ENCODE measurements at places on chromosomes 12 and 14. TPM values are rescaled to one million over a fixed set of nuclear protein-coding genes. Genes with fewer than 3 reads are reported as not detected.

Gene CABP1
- 0.63 TPM for total RNA-seq

Gene TCL1B
- total RNA-seq, result not detected

Gene GMFB
- 42.7 TPM for total RNA-seq

Gene R3HDM2
- 60.7 TPM for total RNA-seq

Gene TMBIM6
- total RNA-seq, result 661 TPM

Gene C12orf60
- 0.55 TPM for total RNA-seq

DNA sequence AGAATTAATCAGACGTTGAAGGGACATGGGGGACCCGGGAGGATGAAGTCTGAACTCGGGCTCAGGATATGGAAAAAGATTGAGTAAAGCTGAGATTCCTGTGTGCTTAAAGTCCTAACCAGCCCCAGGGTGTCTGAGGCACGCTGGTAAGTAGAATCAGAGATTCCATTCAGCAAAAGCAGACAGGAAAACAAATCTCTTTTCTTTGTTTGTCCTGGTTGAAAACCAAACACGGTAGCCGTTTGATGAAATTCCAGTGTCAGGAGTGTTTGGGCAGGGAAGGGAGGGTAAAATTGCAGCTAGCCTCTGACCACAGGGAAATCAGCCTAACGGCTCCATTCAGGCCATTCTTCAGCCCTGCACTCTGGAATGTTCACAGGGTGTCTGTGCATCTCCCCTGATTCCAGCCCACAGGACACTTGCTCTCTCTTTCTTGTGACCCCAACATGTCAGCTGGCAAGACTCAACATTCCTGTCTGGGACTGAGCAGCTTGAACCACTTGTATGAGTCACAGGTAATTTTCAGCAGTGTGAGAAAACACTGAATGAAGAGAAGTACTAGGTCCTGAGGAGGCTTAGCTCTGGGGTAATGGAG, 31.0 kb downstream of the NINJ2 start:
- H3K36me3 ChIP-seq, result no peaks in the 10 kb centered on the region
- DNase-seq, result peak; percentile 53
- no peak overlapping the region for H3K4me3 ChIP-seq
- H3K27me3 ChIP-seq, result no peaks in the 10 kb centered on the region
- H3K27ac ChIP-seq, result peak overlapping the region; percentile 68
- peaks cover 18% of the 10 kb centered on the region for H3K4me1 ChIP-seq

DNA sequence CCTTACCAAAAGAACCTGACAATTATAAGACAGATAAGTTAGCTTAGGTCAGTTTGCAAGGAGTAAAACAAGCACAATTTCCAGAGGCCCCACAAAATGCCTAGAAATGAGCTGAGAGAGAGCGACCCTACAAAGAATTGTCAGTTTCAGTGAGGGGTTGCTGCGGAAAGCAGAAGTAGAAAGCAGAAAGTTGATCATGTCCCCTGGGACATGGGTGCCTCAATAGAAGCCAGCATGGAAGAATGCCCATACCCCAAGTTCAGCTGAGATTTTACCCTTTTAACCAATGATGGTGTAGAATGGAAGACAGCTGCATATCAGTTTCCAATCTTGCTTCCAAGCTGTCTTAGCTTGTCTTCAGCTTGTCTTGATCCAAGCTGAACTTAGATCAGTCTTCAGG, 21.8 kb upstream of the CRY1 start:
- no peak overlapping the region for H3K4me3 ChIP-seq
- DNase-seq, result no peak
- no peak overlapping the region for H3K27ac ChIP-seq
- no peaks in the 10 kb centered on the region for H3K27me3 ChIP-seq
- no peaks in the 10 kb centered on the region for H3K36me3 ChIP-seq

DNA sequence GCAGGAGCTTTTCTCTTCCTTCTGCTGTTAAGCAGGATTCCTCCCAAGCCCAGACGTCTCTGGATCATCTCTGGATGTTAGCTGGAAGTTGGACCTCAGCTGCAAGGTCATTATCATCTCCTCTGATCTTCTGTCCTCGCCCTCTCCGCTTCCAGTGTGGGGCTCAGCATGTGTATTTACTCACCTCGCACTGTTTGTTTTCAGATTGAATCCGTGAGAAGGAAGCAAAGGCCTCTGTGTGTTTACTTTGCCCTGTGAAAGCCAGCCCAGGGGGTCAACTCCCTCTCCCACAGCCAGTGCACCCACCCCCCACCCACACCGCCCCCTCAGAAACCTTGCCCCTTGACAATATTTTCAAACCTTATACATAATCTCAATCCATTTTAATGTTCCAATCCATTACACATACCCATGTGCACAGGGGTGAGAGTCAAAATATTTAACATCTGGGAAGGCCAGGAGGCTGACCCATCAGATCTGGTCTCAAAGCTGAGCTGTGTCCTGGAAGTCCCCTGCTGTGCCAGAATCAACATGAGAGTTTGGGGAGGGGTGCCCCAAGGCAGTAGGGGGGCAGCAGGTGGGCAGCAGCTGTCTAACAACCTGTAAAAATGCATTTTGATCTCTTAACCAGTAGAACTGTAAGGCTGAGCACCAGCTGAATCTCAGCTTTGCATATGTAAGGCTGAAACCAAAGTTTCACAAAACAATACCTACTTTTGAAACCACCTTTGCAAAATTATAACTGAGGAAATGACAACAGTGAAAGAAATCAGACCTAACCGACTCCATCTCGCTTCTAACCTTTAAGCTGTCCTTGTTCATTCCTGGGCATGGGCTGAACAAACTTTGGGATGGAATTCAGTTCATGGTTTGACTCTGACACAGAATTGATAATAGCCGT, 157.9 kb downstream of the ZNF664 start:
- no peak overlapping the region for H3K27ac ChIP-seq
- H3K4me3 ChIP-seq, result no peak overlapping the region
- no peaks in the 10 kb centered on the region for H3K27me3 ChIP-seq
- DNase-seq, result no peak
- no peaks in the 10 kb centered on the region for H3K36me3 ChIP-seq

DNA sequence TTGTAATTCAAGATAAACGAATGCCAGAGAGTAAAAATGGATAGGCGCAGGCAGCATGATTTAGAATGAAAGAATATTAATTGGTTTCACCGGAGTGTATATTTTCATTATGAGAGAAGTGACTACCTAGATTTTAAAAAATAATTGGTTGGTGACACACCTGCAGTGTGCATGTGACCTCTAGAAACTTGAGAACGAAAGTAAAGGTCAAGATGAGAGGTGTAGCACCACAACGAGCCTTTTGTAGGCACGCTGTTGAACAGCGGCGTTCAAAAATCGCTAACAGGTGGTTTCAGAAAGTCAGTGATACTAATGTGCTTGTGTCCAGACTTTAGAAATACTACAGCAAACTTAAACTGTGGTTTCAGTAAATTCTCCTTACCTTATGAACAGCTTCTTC, 123.8 kb downstream of the NPAS3 start:
- no peak overlapping the region for H3K4me3 ChIP-seq
- no peaks in the 10 kb centered on the region for H3K4me1 ChIP-seq
- H3K27ac ChIP-seq, result no peak overlapping the region
- no peaks in the 10 kb centered on the region for H3K36me3 ChIP-seq
- no peaks in the 10 kb centered on the region for H3K27me3 ChIP-seq
- peak; percentile 32 for DNase-seq

- no peaks in the 10 kb centered on the region for H3K36me3 ChIP-seq
- H3K4me3 ChIP-seq, result no peak overlapping the region
- no peak overlapping the region for H3K27ac ChIP-seq
- DNase-seq, result peak; percentile 55
These were observed 16.9 kb upstream of the PPP4R4 start for GRCh38 chr14:94157197-94157596.

- H3K4me1 ChIP-seq, result no peaks in the 10 kb centered on the region
- H3K4me3 ChIP-seq, result no peak overlapping the region
- H3K36me3 ChIP-seq, result no peaks in the 10 kb centered on the region
- no peak for DNase-seq
These were observed 274.0 kb downstream of the EGLN3 start for GRCh38 chr14:33676891-33677290.

DNA sequence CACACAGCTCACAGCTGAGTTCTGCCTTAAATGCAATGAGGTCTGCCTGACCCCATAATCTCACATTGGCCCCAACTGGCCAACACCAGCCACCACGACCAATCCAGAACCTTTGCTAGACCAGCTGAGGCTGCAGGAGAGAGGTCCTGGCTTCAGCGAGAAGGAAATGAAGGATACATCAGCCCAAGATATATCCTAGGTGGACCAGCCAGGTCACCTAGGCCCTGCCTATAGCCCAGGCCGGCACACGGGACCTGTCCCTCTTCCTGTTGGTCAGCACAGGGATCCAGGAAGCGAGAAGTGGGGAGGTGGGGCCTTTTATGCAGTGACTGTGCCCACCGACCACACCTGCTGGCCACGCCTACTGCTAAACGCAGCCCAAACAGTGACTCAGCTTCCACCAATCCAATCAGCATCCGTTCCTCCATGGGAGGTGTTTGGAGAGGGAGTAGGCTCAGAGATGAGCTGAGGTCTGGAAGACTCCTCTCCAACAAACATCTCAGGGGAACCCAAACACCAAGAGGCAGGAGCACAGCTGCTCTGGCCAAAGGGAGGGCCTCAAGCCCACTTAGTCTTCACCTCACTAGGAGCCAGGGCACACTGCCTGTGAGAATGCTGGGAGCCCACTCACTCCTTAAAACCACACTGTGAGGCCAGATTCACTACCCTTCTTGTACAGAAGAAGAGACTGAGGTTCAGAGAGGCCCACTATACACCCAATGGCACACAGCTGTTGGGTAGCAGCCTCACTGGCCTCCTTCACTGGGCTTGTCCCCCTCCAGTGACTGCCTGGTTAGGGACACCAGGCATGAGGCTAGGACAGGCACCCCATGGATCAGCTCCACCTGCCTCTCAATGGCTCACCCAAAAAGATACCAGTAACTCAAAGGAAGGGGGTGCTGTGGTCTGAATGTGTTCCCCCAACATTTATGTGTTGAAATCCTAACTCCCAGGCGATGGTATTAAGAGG, 51.3 kb upstream of the PPP2R5C start:
- DNase-seq, result no peak
- peaks cover 3% of the 10 kb centered on the region for H3K27me3 ChIP-seq
- no peaks in the 10 kb centered on the region for H3K36me3 ChIP-seq
- H3K4me1 ChIP-seq, result no peaks in the 10 kb centered on the region
- H3K4me3 ChIP-seq, result no peak overlapping the region
- no peak overlapping the region for H3K27ac ChIP-seq

GRCh38 chr12:94867066-94867855, 136.2 kb downstream of the NDUFA12 start:
- no peaks in the 10 kb centered on the region for H3K36me3 ChIP-seq
- H3K4me3 ChIP-seq, result no peak overlapping the region
- H3K4me1 ChIP-seq, result peaks cover 45% of the 10 kb centered on the region
- H3K27me3 ChIP-seq, result peaks cover 2% of the 10 kb centered on the region

DNA sequence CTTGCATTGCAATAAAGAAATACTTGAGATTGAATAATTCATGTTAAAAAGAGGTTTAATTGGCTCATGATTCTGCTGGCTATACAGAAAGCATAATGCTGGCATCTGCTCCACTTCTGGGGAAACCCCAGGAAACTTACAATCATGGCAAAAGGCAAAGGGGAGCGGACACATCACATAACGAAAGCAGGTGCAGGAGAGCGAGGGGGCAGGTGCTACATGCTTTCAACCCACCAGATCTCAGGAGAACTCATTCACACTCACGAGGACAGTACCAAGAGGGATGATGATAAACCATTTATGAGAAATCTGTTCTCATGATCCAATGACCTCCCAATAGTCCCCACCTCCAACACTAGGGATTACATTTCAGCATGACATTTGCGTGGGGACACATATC, 172.6 kb downstream of the RASSF9 start:
- H3K27ac ChIP-seq, result no peak overlapping the region
- no peaks in the 10 kb centered on the region for H3K36me3 ChIP-seq
- H3K4me3 ChIP-seq, result no peak overlapping the region
- no peaks in the 10 kb centered on the region for H3K27me3 ChIP-seq
- no peaks in the 10 kb centered on the region for H3K4me1 ChIP-seq

- peak overlapping the region; percentile 88 for H3K27ac ChIP-seq
- H3K4me3 ChIP-seq, result no peak overlapping the region
- peaks cover 2% of the 10 kb centered on the region for H3K4me1 ChIP-seq
- DNase-seq, result peak; percentile 82
- H3K36me3 ChIP-seq, result no peaks in the 10 kb centered on the region
These were observed 5.5 kb upstream of the TC2N start for GRCh38 chr14:91872517-91873470.

GRCh38 chr12:13576935-13577500, 380.5 kb downstream of the EMP1 start:
- H3K4me1 ChIP-seq, result no peaks in the 10 kb centered on the region
- H3K27ac ChIP-seq, result no peak overlapping the region
- H3K36me3 ChIP-seq, result no peaks in the 10 kb centered on the region
- no peak overlapping the region for H3K4me3 ChIP-seq

- no peak overlapping the region for H3K4me3 ChIP-seq
- no peaks in the 10 kb centered on the region for H3K27me3 ChIP-seq
- no peak overlapping the region for H3K27ac ChIP-seq
- H3K36me3 ChIP-seq, result no peaks in the 10 kb centered on the region
These were observed 234.9 kb downstream of the FLRT2 start for GRCh38 chr14:85764822-85765221.

DNA sequence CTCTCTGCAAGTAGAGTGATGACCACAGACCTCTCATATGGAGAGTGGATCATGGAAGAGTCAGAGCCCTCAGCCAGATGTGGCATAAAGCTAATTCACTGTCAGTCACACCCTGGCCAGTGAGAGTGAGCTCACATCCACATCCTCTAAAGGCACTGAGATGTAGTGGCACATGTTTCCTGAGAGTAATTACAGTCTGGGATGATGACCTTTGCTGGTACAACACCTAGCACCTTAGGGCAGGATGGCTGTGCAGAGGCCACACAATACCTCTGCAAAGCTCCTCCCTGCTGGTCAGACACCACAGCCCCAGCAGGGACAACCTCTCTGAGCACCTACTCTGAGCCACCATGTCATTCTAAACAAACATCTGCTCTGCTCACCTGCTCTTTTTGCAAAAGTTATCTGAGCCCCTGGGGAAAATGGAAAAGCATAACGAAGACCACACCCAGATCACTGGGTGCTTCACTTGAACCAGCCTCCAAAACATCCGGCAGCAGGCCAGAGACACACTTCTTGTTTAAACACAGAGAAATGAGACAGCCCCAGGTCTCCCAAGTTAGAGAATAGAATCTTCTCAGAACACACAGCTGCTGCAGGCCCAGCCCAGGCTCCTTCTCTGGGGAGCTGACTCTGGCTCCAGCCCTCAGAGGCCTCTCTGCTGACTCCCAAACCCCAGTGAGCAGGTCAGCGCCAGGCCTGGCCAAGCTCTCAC, 30.3 kb downstream of the PITPNM2 start:
- no peak overlapping the region for H3K27ac ChIP-seq
- no peaks in the 10 kb centered on the region for H3K36me3 ChIP-seq
- no peak for DNase-seq
- no peaks in the 10 kb centered on the region for H3K27me3 ChIP-seq
- peaks cover 7% of the 10 kb centered on the region for H3K4me1 ChIP-seq
- H3K4me3 ChIP-seq, result no peak overlapping the region

GRCh38 chr14:51138404-51139103, 43.6 kb upstream of the TRIM9 start:
- H3K36me3 ChIP-seq, result no peaks in the 10 kb centered on the region
- H3K4me3 ChIP-seq, result no peak overlapping the region
- H3K27me3 ChIP-seq, result no peaks in the 10 kb centered on the region
- H3K27ac ChIP-seq, result no peak overlapping the region

- H3K4me1 ChIP-seq, result no peaks in the 10 kb centered on the region
- H3K27me3 ChIP-seq, result no peaks in the 10 kb centered on the region
- H3K4me3 ChIP-seq, result no peak overlapping the region
- H3K27ac ChIP-seq, result no peak overlapping the region
- no peak for DNase-seq
These were observed 167.7 kb downstream of the DYRK2 start for GRCh38 chr12:67816269-67816668.
